ENCODE measurements at places on chromosomes 4 and X.

DNA sequence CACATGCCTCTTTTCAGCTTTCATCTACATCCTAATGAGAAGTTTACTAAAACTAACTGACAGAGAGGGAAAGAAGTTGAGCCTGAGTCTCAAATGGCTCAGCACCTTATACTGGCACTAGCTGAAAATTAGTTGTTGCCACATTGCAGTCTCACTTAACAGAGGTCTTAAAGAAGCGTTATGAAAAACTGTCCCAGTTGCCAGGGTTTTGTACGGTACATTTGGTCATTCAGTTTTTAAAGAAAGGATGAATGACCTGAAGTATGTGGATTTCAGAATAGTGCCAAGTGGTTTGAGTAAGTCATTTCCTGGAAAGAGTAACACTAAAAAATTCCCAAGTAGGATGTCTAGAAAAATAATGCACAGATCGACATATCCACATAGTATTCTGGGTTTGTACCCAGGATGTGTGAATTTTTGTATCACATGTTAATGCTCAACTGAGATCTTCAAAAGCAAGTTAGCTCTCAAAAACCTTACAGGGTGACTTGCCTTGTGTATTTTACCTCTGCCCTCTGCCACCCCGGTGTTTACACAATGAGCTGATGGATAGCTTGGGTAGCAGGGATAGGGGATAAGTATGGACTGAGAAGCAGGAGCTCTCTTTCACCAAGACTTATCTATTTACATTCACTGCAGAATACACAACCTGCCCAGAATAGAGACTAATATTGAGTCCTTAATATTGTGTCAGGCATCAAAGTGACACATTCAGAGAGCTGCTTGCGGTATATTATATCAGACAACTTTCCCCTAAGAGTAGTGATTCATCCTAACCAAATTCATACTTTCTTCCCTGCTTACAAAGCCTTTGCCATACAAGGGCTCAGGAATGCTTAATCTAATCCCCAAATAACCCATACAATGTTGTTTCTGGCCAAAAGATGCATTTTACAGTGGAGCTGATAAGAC lies 1075.7 kb upstream of the PABPC4L start:
- DNase-seq = no peak

- DNase-seq = no peak
Observed at GRCh38 chr4:24527371-24527770, 57.0 kb downstream of the DHX15 start.

- DNase-seq = no peak
Observed at GRCh38 chrX:71225009-71225408, 2.0 kb downstream of the GJB1 start.

DNA sequence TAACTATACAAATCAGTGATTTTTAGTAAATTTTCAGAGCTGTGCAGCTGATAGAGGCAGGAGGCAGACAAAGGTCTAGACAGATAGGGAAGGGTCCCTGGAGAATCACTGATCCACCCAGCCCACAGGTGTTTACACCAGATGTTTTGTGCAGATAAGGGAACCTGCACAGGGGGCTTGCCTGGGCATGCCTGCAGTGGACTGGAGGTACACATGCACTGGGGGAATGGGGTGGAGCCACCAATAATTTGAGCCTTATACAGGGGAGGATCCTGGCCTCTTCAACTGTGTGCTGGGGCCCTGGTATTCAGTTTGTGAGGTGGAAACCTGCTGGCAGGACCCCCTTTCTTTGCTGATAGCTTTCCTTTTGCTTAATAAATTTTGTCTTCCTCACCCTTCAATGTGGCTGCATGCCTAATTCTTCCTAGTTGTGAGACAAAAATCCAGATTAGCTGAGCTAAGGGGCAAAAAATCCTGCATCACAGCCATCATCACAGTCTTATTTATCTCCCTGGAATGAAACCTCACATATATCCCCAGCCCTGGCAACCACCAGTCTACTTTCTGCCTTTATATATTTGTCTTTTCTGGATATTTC lies 102.8 kb downstream of the KDM6A start:
- no peak for DNase-seq

DNA sequence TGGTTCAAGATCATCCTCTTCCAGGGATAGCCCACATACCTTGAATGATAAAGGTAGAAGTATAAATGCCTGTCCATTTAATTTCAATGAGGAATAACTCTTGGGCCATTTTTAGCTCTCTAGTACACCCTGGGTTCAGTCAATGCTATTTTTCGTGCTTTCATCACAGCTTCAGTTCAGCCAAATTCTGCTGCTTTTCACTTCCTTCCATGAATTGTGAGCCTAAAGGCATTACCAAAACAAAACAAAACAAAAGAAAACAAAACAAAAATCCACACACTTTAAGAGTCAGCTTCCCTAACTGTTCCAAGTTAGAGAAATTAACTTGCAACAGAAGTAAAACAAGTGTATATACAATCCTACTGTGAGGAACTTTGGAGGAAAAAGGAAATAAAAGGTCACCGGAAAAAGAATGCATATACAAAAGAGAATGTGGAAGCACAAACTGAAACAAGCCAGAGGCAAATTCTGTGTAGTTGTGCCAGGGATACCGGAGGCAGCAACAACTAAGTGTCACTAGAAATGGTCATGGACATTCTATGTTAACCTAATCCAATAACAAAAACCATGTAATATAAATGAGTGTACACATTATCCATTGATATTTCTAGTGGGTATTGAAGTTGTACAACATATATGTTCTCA lies 423.1 kb downstream of the KCTD8 start:
- no peak for DNase-seq

DNA sequence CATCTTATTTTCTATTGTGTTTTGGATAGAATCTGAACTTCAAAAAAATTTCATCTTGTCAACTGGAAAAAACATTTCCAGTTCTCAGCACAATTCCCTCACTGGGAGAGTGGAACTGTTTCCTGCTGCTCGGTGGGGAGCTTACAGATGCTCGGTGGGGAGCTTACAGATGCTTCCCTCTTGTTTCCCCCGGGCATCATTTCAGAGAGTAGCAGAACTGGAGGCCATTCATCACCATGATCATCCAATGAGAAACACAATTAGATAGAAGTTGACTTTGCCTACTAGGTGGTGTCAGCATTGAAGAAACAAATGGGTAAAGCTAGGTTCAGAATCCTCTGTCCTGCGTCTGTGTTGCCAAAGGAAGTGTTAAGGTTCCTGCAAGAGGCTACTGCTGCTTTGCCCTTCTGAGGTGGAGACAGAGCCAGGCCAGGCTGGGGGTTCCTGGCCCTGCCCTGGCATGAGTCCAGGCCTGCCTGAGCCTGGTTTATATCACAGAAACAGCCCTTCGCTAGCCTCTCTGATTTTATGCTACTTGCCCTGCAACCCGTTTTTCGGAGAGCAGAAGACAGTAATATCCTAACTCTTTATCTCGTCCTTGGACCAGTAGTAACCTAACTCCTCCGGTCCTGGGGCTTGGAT lies 70.6 kb downstream of the TAPT1 start:
- no peak for DNase-seq

DNA sequence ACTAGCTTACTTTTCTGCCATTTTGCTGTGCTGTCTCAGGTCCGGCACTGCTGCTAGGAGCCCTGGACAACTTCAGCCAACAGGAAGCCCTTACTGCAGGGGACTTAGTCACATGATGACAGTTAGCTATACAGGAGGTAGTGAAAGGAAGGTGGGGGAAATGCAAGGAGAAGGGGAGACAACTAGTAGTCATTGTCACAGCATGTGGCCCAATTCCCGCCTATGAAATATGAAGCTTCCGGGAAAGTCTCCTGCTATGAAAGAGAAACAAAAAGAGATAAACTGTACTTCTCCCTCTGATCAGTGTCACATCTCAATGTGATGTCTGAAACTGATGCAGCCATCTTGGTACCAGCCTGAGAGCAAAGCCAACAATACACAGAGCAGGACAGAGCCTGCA lies 71.6 kb downstream of the AMELX start:
- DNase-seq = no peak

GRCh38 chrX:40303256-40304077 lies 205.7 kb upstream of the BCOR start:
- DNase-seq = no peak

DNA sequence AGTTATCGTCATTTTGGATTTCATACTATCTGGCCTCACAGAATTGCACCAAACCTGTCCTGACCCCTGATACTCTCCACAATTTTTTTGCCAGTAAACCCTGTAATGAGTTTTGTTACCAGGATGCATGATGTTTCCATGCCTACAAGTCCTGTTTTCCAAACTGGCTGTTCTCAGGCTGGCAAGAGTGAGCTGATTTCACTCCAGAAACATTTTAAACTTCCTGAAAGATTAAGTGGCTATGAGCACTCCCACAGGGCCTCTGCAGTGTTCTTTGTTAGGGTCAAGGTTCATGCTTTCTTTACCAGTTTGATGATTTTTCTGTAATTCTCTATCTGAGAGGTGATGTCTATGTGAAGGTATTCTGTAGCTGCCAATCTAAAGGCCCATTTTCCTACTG lies 31.7 kb upstream of the PDLIM3 start:
- no peak for DNase-seq

- no peak for DNase-seq
Observed at GRCh38 chr4:161252520-161253141, 911.2 kb downstream of the FSTL5 start.

- no peak for DNase-seq
Observed at GRCh38 chrX:44731160-44731559, 112.7 kb upstream of the DUSP21 start.

- no peak for DNase-seq
Observed at GRCh38 chr4:154292589-154292988, 199.0 kb downstream of the DCHS2 start.

GRCh38 chrX:18931972-18932371 lies 51.9 kb downstream of the PHKA2 start:
- DNase-seq = no peak

DNA sequence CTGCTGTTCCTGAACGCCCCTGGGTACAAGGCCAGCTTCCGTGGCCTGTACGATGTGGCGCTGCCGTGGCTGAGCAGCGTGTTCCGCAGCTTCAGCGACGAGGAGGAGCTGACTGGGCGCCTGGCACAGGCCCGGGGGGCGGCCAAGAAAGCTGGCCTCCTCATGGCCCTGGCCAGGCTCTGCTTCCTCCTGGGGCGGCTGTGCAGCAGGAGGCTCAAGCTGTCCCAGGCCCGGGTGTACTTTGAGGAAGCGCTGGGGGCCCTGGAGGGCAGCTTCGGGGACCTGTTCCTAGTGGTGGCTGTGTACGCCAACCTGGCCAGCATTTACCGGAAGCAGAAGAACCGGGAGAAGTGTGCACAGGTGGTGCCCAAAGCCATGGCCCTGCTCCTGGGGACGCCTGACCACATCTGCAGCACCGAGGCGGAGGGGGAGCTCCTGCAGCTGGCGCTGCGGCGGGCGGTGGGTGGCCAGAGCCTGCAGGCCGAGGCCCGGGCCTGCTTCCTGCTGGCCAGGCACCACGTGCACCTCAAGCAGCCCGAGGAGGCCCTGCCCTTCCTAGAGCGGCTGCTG lies 28.2 kb downstream of the SH3TC1 start:
- DNase-seq = no peak

DNA sequence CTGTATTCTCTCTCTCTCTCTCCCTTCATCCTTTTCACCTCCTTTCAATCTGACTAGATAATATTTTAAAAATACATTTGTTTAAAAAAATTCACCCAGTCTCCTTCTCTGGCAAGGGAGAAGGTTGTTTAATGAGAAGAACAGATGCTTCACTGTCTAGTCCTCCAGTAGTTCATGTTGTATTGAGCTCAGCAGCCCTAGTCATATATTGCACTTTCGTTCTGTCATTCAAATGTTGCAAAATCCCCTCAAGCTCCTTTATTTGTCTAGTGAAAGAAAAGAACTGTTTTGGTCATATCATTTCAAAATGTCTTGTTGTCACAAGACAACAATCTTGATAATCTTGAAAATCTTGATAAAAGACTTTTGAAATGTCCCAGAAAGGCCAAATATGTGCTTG lies 248.0 kb downstream of the GALNTL6 start:
- no peak for DNase-seq

DNA sequence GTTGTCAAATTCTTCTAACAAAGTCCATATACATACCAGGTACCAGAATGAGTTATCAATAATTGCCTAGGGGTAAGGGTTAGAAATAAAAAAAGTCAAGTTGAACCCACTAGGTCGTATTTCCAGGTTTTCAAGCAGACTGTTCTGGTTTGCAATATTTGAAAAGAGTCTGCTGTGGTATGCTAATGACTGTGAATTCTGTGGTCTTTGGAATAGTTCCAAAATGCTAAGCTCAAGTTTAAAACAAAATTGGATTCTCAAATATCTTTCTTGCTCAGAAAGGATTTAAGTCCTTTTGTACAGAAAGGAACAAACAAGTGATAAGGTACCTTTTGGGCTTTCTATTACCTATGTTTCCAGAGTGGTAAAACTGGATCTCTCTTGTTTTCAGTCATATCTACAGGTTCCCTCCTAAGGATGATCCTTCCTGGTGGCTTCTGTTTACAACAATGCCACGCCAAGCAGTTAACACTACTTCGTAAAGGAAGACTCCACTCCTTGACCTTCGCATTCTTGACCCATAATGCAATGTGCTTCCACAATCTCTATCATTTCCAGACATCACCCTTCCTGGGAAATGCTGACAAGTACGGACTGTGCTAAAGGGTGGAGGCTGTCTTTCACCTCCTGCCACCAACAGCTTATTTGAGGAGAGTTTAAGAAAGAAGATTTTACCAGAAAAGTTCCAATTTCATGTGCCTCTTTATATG lies 531.7 kb upstream of the FTHL17 start:
- no peak for DNase-seq

DNA sequence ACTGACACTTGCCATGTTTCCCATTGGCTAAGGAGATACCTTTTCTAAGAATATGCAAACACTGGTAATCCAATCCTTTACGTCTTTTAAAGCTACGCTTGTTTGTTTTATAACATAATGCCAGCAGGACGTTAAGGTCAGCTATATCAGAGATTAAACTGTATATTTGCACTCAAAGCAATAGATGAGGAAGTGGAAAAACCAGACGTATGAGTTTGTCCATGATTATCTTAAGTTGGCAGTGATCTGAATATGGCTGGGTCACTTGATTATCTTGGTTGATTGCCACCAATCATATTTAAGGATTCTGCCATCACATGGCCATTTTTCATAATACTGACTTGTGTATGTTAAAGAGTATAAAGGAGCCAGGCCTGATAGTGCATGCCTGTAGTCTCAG lies 19.4 kb downstream of the TMSB4X start:
- no peak for DNase-seq

DNA sequence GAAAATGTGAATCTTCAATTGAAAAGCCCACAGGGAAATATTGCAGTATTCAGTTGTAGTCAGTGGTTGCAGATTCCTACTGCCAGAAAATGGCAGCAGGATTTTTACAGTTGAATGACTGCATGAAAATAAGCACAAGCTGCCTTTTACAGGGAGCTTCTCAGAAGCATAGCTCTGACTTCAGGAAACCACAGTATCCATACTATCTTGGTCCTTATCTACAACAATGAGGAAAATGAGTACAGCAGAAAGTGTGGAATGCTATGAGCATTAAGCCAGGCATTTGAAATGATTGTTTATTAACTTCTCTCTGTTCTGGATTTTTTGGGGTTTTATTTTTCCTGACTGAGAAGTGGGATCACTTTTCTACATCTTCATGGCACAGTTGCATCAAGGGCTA lies 34.6 kb upstream of the PRRG1 start:
- DNase-seq = no peak

DNA sequence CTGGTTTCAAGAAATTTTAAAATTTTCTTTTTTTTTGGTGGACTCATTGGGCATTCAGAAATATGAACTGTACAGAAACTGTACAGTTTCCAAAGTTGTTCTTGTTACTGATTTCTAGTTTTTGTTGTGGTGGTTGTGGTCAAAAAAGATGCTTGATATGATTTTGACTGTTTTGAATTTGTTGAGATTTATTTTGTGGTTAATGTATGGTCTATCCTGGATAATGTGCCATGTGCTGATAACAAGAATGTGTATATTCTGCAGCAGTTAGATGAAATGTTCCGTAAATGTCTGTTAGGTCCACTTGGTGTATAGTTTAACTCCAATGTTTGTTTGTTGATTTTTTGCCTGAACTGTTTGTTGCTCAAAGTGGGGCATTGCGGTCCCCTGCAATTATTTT lies 127.6 kb upstream of the NUDT6 start:
- DNase-seq = no peak

Data from activated gamma-delta T cell treated with anti-CD3 and anti-CD28 coated beads, Interleukin-2, amount 50 U/mL, for 16 hours (primary cell).